ENCODE measurements at places on chromosomes 11 and 22. TPM values are rescaled to one million over a fixed set of nuclear protein-coding genes. Genes with fewer than 3 reads are reported as not detected.

GRCh38 chr11:96103721-96104120, 179.8 kb upstream of the MTMR2 start:
- H3K36me3 ChIP-seq, result no peaks in the 10 kb centered on the region
- no peak overlapping the region for H3K27ac ChIP-seq
- no peak for DNase-seq

DNA sequence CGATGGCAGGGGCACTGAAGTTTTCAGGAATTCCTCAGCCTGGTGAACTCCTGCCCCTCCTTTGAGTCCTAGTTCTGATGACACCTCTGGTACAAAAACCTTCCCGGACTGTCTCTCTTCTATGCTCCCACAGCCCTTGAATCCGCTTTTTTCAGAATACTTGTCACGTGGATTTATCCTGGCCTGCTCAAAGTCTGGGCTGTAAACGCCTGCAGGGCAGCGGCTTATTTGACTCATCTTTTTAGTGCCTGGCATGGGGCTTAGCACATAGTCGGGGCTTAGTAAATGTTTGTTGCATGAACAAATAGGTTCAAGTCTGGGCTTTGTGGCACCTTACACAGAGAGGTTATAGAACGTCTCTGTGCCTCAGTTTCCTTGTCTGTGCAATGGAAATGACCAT, 13.4 kb upstream of the KCNJ11 start:
- no peaks in the 10 kb centered on the region for H3K36me3 ChIP-seq
- peaks cover 12% of the 10 kb centered on the region for H3K4me1 ChIP-seq
- H3K27me3 ChIP-seq, result no peaks in the 10 kb centered on the region
- DNase-seq, result no peak
- no peak overlapping the region for H3K27ac ChIP-seq
- H3K4me3 ChIP-seq, result no peak overlapping the region

DNA sequence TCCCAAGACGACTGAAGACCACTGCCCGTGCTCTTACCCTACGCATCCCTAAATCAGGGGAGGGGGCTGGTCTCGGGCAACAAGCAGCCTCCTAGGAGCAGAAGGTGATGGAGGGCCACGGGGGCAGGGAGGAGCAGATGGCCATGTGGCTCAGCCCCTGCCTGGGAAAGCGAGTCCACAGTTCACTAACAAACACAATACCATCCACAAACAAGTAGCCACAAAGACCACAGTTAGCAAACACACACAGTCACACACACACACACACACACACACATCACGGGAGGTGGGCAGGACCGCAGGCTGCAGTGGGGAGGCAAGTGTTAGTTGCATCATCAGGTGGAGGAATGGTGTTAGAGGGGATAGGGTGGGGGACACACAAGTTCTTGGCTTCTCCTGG, 13.2 kb upstream of the FXYD2 start:
- no peaks in the 10 kb centered on the region for H3K27me3 ChIP-seq
- peaks cover 15% of the 10 kb centered on the region for H3K4me1 ChIP-seq
- H3K27ac ChIP-seq, result no peak overlapping the region
- H3K4me3 ChIP-seq, result no peak overlapping the region
- no peaks in the 10 kb centered on the region for H3K36me3 ChIP-seq
- DNase-seq, result peak; percentile 5

The NEFH gene
- total RNA-seq, result 0.37 TPM

DNA sequence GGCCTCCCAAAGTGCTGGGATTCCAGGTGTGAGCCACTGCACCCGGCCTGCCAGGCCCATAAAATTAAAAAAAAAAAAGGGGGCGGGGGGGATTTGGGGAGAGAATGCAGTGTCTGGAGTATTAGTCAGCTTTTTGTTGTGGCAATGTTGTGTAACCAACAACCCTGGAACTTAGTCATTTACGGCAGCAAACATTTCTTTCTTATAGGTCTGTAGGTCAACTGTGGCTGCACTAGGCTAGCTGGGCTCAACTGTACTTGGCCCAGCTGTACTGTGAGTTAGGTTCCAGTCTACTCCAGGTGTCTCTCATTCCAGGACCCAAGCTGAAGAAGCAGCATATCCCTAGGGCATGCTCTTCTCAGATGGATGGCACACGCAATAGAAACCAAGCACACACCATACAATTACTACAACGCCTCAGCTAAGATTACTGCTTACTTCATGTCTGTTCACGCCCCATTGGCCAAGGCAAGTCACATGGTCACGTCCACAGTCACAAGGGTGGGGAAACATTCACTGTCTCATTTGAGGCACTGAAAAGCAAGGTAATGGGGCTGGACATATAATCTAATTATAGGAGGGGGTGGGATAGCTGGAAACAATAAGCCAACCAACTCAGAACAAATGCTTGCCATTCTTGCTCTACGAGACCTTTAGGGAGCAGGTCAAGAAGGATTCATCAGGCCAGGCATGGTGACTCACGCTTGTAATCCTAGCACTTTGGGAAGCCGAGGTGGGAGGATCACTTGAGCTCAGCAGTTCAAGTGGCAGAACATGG, 10.4 kb upstream of the SPINDOC start:
- no peak for DNase-seq
- no peaks in the 10 kb centered on the region for H3K36me3 ChIP-seq
- H3K27ac ChIP-seq, result no peak overlapping the region
- peaks cover 13% of the 10 kb centered on the region for H3K4me1 ChIP-seq
- H3K27me3 ChIP-seq, result no peaks in the 10 kb centered on the region
